ENCODE measurements at places on chromosomes 3 and 15. TPM values are rescaled to one million over a fixed set of nuclear protein-coding genes. Genes with fewer than 3 reads are reported as not detected.

TBL1XR1 gene
- total RNA-seq: 111 TPM

UBA3 gene
- 60.7 TPM for total RNA-seq

LACTB gene
- total RNA-seq: 41.5 TPM

GRCh38 chr3:117238806-117239205 is 529.2 kb downstream of the TUSC7 start:
- no peak overlapping the region for H3K27ac ChIP-seq
- DNase-seq: no peak
- H3K4me3 ChIP-seq: no peak overlapping the region
- H3K4me1 ChIP-seq: no peaks in the 10 kb centered on the region
- H3K27me3 ChIP-seq: no peaks in the 10 kb centered on the region
- H3K36me3 ChIP-seq: no peaks in the 10 kb centered on the region

DNA sequence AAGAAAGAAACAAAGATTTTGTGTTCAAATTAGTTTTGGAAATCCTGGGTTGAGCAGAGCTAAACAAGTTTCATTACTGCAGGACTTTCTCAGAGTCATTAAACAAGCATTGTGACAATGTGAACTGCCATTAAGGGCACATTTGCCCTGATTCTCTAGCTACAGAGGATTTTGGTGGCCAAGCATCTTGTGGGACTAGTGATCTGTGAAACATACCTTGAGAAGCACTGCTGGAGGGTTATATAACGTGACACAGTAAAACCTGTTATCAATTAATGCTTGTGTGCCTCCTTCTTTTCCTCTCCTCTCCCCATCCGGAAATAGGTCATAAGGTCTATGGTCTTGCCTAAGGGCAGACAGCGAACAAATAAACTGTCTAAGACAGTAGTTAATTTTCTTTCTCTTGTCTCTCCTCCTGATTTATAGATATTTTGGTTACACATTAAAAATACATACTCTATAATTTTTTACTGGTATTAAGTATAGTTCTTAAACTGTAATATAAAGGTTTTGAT is 167.3 kb upstream of the NANOGP8 start:
- H3K27me3 ChIP-seq: no peaks in the 10 kb centered on the region
- no peak overlapping the region for H3K27ac ChIP-seq
- no peak overlapping the region for H3K4me3 ChIP-seq
- peaks cover 17% of the 10 kb centered on the region for H3K4me1 ChIP-seq
- DNase-seq: no peak
- no peaks in the 10 kb centered on the region for H3K36me3 ChIP-seq

DNA sequence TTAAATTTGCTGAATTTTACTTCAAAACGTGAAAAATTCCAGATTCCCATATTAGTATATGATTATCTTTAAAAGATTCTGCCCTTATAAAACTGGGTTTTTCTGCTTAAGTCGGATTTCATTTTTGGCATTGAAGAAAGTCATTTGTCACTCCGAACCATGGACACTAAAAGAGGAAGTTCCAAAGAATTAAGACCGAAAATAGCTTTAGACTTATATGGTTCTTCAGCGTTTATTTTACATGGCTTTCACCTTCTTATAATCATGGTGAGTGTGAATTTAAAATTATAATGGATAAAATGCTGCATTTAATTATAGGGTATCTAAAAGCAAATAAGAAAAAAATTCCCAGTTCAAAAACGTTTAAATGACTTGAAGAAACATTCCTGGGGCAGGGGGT is 1.0 kb downstream of the C3orf38 start:
- H3K4me3 ChIP-seq: peak overlapping the region; percentile 98
- peaks cover 2% of the 10 kb centered on the region for H3K27me3 ChIP-seq
- H3K36me3 ChIP-seq: peaks cover 4% of the 10 kb centered on the region
- DNase-seq: no peak
- H3K27ac ChIP-seq: peak overlapping the region; percentile 97

DNA sequence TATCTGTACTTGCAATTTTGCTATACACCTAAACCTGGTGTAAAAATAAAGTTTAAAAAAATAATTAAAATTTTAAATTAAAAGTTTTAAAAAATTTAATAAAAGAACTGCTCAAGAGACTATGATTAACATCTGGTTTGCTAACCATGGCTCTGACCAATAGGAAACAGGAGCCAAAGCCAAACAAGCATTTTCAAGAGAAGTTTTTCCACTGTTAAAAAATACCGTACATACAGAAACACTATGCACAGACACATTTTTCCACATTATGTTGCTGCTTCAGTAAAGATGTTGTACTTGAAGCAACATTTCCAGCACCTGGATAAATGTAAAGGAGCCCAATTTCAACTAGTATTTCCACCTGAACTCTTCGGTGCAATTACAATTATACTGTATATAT is 543.9 kb upstream of the NAALADL2 start:
- no peak overlapping the region for H3K4me3 ChIP-seq
- H3K4me1 ChIP-seq: peaks cover 11% of the 10 kb centered on the region
- DNase-seq: no peak
- no peaks in the 10 kb centered on the region for H3K27me3 ChIP-seq
- H3K36me3 ChIP-seq: peaks cover 3% of the 10 kb centered on the region
- H3K27ac ChIP-seq: no peak overlapping the region

GRCh38 chr3:177133860-177134815 is 63.1 kb downstream of the TBL1XR1 start:
- no peaks in the 10 kb centered on the region for H3K27me3 ChIP-seq
- no peak overlapping the region for H3K4me3 ChIP-seq
- H3K4me1 ChIP-seq: peaks cover 10% of the 10 kb centered on the region
- peak overlapping the region; percentile 11 for H3K27ac ChIP-seq
- no peak for DNase-seq
- peaks cover 19% of the 10 kb centered on the region for H3K36me3 ChIP-seq

- DNase-seq: peak; percentile 75
- H3K4me1 ChIP-seq: peaks cover 49% of the 10 kb centered on the region
- no peak overlapping the region for H3K4me3 ChIP-seq
- H3K36me3 ChIP-seq: no peaks in the 10 kb centered on the region
- no peak overlapping the region for H3K27ac ChIP-seq
Measured at GRCh38 chr15:60585743-60586708, 107.1 kb upstream of the ICE2 start.

- H3K27me3 ChIP-seq: no peaks in the 10 kb centered on the region
- no peak overlapping the region for H3K27ac ChIP-seq
- H3K4me1 ChIP-seq: peaks cover 12% of the 10 kb centered on the region
- H3K36me3 ChIP-seq: 0 out of 2 replicates have a peak, but pooled peaks cover 6% of the 10 kb centered on the region
- DNase-seq: no peak
- no peak overlapping the region for H3K4me3 ChIP-seq
Measured at GRCh38 chr3:195401943-195402342, 40.9 kb downstream of the ACAP2 start.

DNA sequence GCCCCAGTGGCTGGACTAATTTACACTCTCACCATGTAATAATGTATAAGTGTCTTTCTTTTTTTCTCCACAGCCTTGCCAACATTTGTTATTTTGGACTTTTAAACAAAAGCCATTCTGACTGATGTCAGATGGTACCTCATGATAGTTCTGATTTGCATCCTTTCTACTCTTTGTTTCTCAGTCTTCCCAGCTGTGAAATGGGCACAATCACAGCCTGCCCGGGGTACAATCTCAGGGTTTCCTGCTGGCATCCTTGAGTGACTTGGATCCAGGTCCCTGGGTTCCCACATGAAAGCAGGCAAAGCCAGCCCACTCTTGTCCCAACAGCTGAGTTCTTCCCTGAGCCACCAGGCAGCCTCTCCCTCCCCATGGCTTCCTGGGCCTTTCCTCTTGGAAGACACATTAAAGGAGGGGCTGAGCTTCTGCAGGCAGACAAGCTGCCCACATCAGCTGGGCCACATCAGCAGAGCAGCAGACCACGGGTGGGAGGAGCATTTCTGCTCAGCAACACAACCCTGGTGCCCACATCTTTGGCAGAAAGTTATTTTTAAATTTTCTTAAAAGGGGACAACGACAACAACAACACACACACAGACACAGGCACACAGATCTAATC is 82.0 kb downstream of the MYLK start:
- H3K4me3 ChIP-seq: no peak overlapping the region
- no peak for DNase-seq
- peaks cover 86% of the 10 kb centered on the region for H3K36me3 ChIP-seq
- peaks cover 42% of the 10 kb centered on the region for H3K4me1 ChIP-seq
- peaks cover 9% of the 10 kb centered on the region for H3K27me3 ChIP-seq

DNA sequence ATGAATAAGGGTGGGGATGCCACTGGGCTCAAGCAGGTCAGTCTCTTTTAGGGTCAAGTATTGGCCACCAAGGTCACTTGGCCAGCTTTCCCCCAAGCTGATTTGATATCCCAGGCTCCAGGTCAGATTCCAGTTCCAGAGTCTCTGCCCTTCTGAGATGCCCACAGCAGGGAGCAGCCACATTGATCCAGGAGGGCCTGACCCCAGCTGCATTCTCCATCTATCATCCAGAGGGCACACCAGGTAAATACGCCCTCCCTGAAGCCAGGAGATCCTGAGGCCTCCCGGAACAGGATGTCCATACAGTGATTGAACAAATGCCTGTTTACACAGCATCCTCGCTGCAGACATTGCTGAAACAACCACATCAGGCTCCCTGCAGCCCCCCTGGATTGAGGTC is 264.6 kb upstream of the TLE3 start:
- H3K36me3 ChIP-seq: no peaks in the 10 kb centered on the region
- H3K4me3 ChIP-seq: no peak overlapping the region
- DNase-seq: no peak
- no peak overlapping the region for H3K27ac ChIP-seq
- H3K4me1 ChIP-seq: peaks cover 6% of the 10 kb centered on the region
- H3K27me3 ChIP-seq: peaks cover 21% of the 10 kb centered on the region

GRCh38 chr3:28268989-28269388 is 27.6 kb downstream of the CMC1 start:
- H3K4me3 ChIP-seq: no peak overlapping the region
- no peak for DNase-seq
- H3K4me1 ChIP-seq: no peaks in the 10 kb centered on the region
- no peaks in the 10 kb centered on the region for H3K27me3 ChIP-seq
- peaks cover 40% of the 10 kb centered on the region for H3K36me3 ChIP-seq

DNA sequence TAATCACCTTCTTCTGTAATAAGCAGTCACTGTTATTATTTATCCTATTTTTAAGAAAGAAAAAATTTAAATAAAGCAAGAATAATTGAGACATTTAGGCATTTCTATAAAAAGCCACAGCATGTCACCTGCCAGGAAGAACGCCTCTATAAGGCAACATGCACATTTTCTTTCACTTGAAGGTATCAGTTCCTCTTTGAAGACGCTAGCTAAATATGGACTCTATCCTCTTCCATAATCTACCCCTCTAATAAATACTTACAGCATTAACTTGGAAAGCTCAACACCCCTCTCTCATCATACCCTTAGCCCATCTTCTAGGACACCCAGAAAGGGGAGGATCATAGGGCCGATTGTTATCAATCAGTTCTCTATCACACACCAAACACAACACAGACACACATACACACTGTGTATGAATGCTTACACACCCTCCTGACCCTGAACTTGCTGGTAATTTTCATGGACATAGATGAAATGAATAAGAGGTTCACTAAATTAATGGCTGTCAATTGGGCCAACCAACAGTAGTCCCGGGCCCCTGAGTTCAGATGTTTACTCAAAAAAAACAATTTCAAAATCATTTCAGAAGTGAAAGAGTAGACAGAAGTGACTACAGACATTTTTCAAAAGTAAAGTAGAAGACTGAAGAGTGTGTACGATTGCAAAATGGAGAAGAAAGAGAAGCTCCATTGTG is 102.5 kb downstream of the ZMAT3 start:
- H3K4me1 ChIP-seq: peaks cover 28% of the 10 kb centered on the region
- no peak overlapping the region for H3K27ac ChIP-seq
- H3K27me3 ChIP-seq: no peaks in the 10 kb centered on the region
- no peak for DNase-seq
- no peak overlapping the region for H3K4me3 ChIP-seq

- peak; percentile 94 for DNase-seq
- H3K36me3 ChIP-seq: peaks cover 20% of the 10 kb centered on the region
- no peaks in the 10 kb centered on the region for H3K27me3 ChIP-seq
- H3K4me3 ChIP-seq: no peak overlapping the region
- H3K27ac ChIP-seq: peak overlapping the region; percentile 87
Measured at GRCh38 chr3:155428563-155428962, 135.1 kb upstream of the STRIT1 start.

- H3K36me3 ChIP-seq: no peaks in the 10 kb centered on the region
- no peaks in the 10 kb centered on the region for H3K27me3 ChIP-seq
- no peak for DNase-seq
Measured at GRCh38 chr15:46901001-46901400, 816.3 kb upstream of the SEMA6D start.

DNA sequence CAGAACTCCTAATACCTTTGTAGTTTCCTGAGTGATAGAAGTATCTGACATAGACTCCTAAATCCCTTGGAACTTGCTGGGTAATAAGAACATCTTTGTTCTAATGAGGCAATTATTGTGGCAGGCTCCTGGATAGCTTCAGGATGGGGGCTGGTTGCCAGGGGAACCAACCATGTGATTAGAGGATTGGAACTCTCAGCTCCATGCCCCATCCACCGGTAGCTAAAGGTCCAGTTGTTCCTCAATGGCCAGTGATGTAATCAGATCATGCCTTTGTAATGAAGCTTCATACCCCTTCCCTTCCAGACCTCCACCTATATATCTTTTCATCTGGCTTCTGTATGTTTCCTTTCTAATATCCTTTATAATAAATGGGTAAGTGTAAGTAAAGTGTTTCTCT is 221.2 kb upstream of the ALCAM start:
- no peak overlapping the region for H3K4me3 ChIP-seq
- H3K27ac ChIP-seq: no peak overlapping the region
- peaks cover 16% of the 10 kb centered on the region for H3K4me1 ChIP-seq
- DNase-seq: no peak

DNA sequence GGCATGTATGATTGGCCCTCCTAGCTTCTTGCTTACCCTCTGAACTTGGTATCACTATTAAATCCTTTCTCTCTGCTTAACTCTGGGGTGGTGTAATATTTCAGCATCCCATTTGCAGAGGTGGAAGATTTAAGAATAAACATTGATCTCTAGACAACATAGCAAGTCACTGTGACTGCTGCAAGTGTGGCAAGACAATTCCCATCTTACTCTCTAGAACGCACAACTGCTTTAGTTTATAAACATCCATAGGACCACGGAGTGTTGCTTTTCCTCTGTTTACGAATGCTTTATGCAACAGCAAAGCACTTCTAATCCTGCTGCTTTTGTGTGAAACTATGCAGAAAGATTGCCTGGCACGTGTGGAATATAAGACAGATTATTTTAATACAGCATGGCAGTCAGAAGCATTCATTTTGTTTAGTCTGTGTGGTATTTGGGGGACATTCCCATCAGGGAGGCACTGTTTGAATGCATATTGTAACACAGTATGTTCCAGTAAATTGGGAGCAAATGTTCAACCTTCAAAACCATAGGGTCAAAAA is 338.9 kb upstream of the TMCO5A start:
- peaks cover 7% of the 10 kb centered on the region for H3K27me3 ChIP-seq
- no peaks in the 10 kb centered on the region for H3K36me3 ChIP-seq
- H3K4me3 ChIP-seq: no peak overlapping the region
- no peak overlapping the region for H3K27ac ChIP-seq
- no peak for DNase-seq
- H3K4me1 ChIP-seq: no peaks in the 10 kb centered on the region

GRCh38 chr15:81327516-81327915 is 3.6 kb upstream of the STARD5 start:
- no peaks in the 10 kb centered on the region for H3K36me3 ChIP-seq
- no peaks in the 10 kb centered on the region for H3K27me3 ChIP-seq
- H3K4me1 ChIP-seq: peaks cover 64% of the 10 kb centered on the region
- peak overlapping the region; percentile 38 for H3K27ac ChIP-seq
